ENCODE measurements at places on chromosomes 2 and 18.

- no peak for DNase-seq
Observed at GRCh38 chr2:185381631-185382030, 357.0 kb upstream of the FSIP2 start.

DNA sequence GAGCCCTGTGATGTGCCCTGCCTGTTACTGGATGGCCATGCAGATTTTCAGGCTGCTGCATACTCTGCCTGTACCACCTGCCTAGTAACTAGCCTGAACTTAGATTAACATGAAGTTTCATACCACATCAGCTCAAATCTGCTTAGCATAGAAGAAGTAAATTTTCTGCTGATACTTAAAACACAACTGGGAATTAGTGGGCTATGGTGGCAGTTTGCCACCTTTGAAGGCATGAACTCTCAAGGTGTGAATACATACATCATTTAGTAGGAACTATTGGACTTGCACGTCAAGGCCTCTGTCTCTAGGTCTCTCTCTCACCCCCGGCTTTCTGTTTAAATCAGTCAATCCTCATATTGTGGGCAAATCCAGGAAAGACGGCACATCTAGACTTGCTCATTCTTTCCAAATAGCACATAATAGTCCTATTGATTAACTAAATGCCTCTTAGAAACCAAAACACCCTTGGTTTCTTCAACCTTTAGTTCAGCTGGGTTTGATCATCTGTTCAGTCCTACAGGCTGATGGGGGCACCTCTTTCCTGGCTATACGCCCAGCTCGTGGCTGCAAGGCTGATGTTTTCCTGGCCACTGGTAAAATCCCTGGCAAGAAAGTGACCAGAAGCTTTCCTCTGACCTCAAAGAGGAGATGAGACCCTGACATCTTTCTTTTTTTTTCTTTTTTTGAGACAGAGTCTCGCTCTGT lies 58.4 kb downstream of the ALPK2 start:
- no peak for DNase-seq

- DNase-seq, result no peak
Observed at GRCh38 chr2:12897181-12897580, 180.4 kb downstream of the TRIB2 start.

- DNase-seq, result no peak
Observed at GRCh38 chr2:174328961-174329715, 5.6 kb upstream of the SP9 start.

DNA sequence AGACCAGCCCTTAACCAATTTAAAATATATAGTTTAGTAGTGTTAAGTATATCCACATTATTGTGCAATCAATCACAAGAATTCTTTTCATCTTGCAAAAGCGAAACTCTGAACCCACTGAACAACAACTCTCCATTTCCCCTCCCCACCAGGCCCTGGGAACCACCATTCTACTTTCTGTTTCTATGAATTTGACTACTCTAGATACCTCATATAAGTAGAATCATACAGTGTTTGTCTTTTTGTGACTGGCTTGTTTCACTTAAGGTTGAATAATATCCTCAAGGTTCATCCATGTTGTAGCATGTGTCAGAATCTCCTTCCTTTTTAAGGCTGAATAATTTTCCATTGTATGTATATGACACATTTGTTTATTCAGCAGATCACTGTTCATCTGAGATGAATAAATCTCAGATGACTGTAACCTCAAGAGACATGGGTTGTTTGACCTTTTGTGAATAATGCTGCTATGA lies 8.1 kb upstream of the SOS1 start:
- no peak for DNase-seq

DNA sequence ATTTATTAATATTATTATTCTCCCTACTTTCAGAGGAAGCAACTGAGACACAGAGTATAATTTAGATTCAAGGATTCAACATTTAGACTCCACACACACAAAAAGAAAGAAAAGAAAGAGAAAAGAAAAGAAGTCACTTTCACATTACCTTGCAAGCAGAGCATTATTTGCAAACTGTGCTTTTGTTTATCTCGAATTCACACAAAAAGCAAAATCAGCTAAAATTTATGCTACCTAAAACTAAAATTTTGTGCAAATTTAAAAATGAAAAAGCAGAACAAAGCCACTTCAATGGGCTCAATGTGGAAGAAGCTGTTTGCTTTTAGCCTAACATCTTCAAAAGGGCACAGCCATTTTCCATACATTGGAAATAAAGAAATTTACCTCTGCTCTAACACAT lies 1282.7 kb upstream of the GYPC start:
- DNase-seq, result no peak

- peak; percentile 13 for DNase-seq
Observed at GRCh38 chr2:63425606-63426005, 162.7 kb downstream of the WDPCP start.

DNA sequence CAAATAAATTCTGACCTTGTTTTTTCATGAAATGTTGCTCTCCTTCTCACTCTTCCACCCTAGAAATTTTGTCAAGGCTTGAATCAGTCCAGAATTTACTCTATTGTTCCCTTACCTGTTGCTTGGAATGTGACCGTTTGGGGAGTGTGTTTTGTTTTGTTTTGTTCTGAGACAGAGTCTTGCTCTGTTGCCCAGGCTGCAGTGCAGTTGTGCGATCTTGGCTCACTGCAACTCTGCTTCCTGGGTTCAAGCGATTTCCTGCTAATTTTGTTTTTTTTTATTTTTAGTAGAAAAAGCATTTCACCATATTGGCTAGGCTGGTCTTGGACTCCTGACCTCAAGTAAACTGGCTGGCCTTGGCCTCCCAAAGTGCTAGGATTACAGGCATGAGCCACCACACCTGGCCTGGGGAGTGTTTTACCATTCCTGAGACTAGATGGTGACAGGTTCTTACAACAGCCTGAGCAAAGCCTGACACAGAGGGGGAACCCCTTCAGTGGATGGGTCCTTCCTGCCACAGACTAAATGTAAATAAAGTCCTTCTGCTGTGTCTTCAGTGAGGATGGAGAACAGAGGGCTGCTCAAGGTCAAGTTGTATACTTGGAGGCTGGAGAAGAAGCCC lies 52.0 kb downstream of the HAUS1 start:
- DNase-seq, result no peak

- DNase-seq, result no peak
Observed at GRCh38 chr2:147467441-147467840, 377.4 kb upstream of the ACVR2A start.

- no peak for DNase-seq
Observed at GRCh38 chr2:75494137-75494769, 66.5 kb downstream of the EVA1A start.

- DNase-seq, result no peak
Observed at GRCh38 chr2:99444222-99444621, 45.6 kb downstream of the REV1 start.

- no peak for DNase-seq
Observed at GRCh38 chr2:122927197-122927596, 1097.9 kb upstream of the CNTNAP5 start.

- DNase-seq, result no peak
Observed at GRCh38 chr2:212311807-212312404, 226.7 kb downstream of the ERBB4 start.

GRCh38 chr2:133500917-133501316 lies 67.3 kb downstream of the NCKAP5 start:
- no peak for DNase-seq

DNA sequence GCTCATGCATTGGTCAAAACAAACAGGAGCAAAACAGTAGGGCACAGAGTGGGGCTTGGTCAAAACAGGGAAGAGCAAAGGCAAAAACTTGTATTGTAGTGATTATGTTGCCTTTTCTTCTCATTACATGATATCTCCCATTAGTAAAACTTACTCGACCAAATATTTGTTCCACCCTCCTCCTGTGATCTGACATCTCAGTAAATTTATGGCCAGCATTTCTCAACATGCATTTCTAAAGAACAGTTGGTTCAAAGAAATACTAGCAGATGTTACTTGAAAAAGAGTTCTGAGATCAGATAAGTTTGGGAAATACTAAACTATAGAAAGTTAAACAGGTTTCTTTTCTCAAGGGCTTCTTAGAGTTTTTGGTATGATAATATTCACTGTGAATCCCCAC lies 423.1 kb downstream of the FIGN start:
- DNase-seq, result no peak

GRCh38 chr2:175371378-175371777 lies 189.9 kb upstream of the ATP5MC3 start:
- no peak for DNase-seq

GRCh38 chr2:148585696-148586095 lies 58.9 kb upstream of the EPC2 start:
- DNase-seq, result no peak

DNA sequence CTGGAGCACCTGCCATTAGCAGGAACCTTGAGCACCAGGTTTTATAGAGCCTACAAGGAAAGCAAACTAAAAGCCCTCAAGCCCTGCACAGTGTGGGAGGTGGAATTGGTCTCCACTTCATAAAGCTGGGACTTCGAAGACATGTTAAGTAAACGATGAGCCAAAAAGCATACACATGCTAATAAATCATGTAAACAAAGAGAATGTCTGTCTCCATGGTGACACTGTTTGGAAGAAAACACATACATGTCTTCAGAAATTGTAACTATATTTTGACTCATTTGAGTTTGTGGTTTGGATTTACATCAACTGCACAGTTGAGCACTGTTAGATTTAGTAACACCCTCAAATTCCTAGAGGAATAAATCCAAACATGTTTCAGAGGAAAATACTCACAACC lies 978.5 kb upstream of the LRRTM1 start:
- no peak for DNase-seq

- DNase-seq, result no peak
Observed at GRCh38 chr18:2420367-2420766, 150.9 kb downstream of the METTL4 start.

- DNase-seq, result peak; percentile 25
Observed at GRCh38 chr2:217622205-217623060, 380.4 kb downstream of the TNS1 start.

DNA sequence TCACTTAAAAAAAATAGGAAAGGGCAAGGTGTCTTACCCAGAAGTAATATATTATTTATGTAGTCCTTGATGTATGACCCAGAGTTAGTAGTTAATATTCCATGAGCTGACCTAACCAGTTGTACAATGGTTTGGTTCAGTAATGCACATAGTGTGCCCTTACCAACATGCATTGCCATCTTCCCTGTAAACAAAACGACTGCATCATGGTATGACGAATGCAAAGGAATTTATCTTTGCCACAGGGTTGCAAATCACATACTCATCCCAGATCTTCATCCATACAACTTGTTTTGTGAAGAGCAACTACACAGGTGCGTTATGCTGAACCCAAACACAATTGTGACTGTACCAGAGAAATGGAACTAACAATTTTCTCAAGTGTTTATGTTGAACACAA lies 68.9 kb upstream of the ZSWIM2 start:
- no peak for DNase-seq

- no peak for DNase-seq
Observed at GRCh38 chr2:70258532-70258875, 567 bp downstream of the PCYOX1 start.

DNA sequence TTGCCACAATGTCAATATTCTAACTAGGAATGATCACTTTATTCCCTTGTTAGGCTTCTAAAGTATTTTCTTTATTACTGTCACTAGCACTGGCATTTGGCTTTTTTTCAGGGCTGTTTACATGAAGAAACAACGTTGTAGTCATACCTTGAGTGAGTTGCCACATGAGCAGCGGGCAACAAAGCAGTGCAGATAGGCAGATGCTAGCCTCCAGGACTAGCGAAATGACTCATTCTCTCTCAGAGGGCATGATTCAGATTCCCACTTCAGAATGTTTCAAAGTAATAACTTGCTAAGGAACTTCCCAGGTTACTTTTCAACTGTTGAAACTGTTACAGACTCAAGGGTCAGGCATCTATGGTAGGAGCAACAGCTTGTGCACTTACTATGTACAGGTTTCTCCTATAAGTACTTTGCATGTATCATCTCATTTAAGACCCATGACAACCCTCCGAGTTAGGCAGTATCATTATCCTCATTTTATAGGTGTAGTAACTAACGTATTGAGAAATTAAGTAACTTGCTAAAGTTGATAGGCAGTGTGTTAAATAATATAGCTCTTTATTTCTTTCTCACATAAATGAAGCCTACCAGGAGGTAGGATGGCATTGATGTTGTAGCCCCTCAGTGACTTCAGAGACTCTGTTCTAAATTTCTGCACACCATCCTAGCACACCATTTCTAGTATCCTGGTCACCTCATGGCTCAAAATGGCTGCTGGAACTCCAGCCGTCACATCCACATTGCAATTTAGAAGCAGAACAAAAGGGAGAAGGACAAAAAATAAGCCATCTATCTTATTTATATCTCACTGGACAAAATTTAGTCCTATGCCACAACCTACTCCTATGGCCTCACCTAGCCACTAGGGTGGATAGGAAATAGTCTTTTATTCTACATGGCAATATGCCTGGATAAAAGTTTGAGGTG lies 83.3 kb downstream of the ICOS start:
- no peak for DNase-seq

GRCh38 chr2:96985181-96985945 lies 1.0 kb downstream of the FAM178B start:
- DNase-seq, result no peak

- no peak for DNase-seq
Observed at GRCh38 chr2:88832311-88832991, 141.0 kb downstream of the RPIA start.

DNA sequence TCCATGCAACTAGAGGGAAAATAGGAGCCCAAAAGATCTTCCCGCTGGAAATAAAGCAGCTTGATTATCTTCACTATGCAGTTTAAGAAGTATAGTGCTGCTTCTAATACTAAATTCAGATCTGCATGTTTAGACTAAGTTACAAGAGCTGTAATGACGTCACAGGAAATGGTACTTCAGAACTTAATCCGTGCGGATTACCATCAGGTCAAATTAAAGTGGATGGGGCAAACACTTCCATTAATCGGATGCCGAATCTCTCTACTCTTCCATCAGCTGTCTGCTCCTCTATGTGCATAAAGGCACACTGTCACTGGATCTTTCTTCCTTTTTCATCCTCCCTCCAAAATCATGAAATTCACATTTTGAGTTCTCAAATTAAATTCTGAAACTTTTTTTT lies 52.6 kb downstream of the TRAPPC12 start:
- DNase-seq, result no peak

DNA sequence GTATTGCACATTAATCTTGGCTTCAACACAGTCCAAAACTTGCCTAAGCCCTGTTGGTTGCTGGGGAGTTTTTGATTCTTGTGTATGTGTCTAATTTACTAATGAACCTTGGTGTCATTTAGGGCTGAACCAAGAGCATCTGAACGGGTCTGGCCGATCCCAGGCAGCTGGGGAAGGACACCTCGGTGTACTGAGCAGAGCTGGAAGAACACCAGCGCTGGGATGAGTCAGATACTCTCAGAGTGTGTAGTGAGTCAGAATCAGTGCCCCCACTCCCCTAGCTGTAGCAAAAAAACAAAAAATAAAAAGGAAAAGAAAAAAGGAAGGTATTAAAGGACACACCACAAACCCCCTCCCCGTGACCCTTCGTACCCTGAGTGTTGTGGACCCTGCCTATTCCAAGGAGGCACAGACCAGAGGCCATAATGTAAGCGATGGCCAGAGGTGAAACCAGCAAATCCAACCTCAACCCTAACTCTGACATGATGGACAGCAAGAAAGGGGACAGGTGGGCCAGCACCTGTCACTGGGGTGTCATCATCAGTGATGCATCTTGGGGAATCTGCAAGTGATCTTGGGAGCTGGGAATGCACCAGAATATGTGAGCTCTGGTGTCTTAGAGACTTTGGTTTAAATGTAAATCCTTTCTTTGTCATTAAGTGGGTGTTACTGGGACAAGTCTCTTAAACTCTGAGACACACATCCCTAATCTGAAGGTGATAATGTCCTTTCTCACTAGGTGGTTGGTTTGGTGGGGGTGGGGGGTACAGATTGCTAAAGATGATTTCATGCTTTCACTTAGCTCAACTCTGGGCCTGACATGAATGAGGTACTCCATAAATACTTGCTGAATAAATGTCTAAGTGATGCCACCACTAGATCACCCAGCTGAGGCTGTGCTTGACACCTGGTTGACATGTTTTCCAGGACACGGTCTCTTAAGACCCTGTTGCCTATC lies 34.2 kb upstream of the NCOA1 start:
- DNase-seq, result peak; percentile 52

All from fibroblast of skin of left quadriceps (primary cell).